NCI-H510A treated with DMSO at 0.1 percent for 48 hours (cell line): ENCODE measurements at places on chromosomes 6 and 20.
A peak's percentile ranks its signal among the peaks of the same experiment; 100 is the strongest.

GRCh38 chr20:62950741-62951140 lies 1.8 kb upstream of the SLC17A9 start:
- no peak for DNase-seq

DNA sequence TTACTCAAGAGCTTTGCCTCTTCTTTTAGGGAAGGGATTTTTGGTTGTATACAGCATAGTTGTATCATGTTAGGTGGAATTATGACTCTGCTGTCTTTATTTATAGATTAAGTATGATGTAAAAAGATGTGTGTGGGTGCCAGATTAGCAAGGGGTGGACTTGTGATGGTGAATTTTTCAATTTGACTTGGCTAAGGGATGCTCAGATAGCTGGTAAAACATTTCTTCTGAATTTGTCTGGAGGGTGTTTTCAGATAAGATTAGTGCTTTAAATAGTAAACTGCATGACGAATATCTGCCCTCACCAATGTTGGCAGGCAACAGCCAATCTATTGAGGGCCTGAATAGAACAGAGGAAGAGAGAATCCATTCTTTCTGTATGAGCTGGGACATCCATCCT lies 173.3 kb upstream of the TNFAIP3 start:
- no peak for DNase-seq

- no peak for DNase-seq
Measured at GRCh38 chr6:22295145-22295544, 1.7 kb downstream of the PRL start.

DNA sequence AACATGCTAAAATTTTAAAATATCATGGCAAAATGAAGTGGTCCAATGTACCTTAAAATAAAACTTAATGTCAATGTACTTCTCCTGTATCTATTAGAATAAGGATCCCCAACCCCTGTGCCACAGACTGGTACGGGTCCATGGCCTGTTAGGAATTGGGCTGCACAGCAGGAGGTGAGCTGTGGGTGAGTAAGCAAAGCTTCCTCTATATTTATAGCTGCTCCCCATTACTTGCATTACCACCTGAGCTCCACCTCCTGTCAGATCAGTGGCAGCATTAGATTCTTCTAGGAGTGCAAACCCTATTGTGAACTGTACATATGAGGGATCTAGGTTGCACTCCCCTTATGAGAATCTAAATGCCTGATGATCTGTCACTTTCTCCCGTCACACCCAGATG lies 86.0 kb downstream of the SLC16A10 start:
- DNase-seq = no peak

- DNase-seq = no peak
Measured at GRCh38 chr6:136703331-136703865, 88.9 kb downstream of the MAP3K5 start.

DNA sequence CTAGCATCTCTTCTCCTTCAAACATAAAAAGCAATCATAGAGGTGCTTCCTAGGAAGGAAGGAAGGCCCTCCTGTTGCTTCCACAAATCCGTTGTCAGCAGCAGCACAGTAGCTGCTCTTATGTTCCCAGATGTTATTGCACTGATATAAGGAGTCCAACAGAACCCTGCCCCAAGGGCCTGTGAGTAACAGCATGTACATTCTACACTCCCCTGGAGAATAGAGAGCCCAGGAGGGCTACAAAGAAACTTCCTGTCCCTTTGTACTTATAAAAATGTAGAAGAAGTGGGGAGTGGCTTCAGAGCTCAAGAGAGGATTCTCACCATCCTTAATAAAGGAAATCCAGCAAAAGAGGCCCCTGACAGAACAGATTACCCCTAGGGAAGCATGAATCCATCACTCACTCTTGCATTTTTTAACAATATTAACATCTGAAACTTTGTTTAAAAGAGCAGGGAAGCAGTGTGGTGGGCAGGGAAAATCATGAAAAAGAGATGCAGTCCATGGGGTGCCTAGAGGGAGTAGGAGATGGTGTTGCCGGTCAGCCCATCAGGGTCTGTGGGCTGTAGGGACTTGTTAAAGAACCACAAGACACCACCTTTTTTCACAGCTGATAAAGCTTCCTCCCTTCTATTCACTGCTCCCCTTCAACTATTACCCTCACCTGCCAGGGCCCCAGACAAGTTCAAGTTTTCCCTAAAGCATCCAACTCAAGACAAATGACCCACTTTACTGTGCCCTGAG lies 104.5 kb upstream of the ADGRF1 start:
- no peak for DNase-seq

DNA sequence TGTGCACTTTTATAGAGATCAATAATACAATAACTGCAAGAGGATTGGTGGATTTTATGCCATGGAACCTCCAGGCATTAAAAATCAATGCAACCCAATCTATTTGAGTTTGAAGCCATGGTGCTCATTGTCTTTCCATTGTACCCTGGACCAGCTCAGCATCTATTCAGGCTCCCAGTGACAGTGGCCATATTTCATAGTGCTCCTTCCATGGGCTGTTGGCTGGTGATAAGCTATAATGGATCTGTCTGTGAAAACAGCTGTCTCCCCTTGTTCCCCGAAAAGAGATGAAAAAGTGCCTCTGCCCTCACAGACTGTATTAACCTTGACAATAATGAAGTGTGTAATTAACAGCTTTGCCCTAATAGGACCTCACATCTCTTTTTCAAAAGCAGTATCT lies 74.3 kb downstream of the LAMP5 start:
- DNase-seq = no peak

DNA sequence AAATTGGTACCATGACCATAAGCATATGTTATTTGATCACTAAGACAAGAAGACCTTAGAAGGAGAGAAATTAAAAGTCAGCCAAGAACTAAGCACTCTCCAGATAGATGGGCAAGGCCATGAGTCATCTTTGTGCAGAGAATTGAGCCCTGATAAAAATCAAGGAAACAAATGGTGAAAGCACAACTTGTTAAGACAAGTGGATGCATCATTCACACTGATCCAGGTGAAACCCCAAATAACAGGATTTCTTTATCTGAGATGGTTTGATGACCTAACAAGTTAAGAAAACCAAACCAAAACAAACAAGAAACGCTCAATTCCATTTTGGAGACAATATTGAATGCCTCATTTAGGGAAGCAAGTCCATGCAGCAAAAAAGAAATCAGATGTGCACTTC lies 121.6 kb downstream of the ADAT2 start:
- no peak for DNase-seq

DNA sequence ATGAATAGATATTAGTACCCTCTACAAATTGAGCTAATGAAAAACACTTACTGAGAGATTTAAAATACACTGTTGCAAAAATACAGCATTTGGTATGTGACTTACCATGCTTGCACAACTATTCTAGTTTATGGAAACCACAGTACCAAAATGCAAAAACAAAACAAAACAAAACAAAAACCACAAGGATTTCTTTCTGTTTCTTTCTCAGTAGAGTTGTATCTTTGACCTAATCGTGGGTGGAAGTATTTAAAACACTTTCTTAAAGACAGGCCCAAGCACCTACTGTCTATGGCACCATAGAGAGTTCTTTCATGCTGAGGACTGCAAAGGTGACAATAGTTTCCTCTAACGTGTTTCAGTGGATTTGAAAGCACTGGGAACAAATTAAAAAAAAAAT lies 95.3 kb upstream of the C6orf118 start:
- no peak for DNase-seq

- peak; percentile 85 for DNase-seq
Measured at GRCh38 chr6:156980515-156980914, 203.3 kb downstream of the ARID1B start.

GRCh38 chr6:148983966-148984365 lies 237.1 kb downstream of the UST start:
- DNase-seq = no peak

- DNase-seq = no peak
Measured at GRCh38 chr20:44990957-44991356, 24.6 kb downstream of the STK4 start.
